ENCODE measurements at places on chromosomes 11 and 22. TPM values are rescaled to one million over a fixed set of nuclear protein-coding genes. Genes with fewer than 3 reads are reported as not detected.

GRCh38 chr11:6671991-6672390 is 11.1 kb downstream of the MRPL17 start:
- no peak for DNase-seq

- no peak for DNase-seq
Observed at GRCh38 chr11:5226732-5227310, at the start of gene HBB. TSS of gene HBB (minus strand) at chr11:5227071. CDS start at chr11:5227021, 50 bp downstream.

- no peak for DNase-seq
Observed at GRCh38 chr11:23947883-23948282, 549.0 kb upstream of the LUZP2 start.

Gene CYP2R1
- 6.8 TPM for total RNA-seq

Gene PGR
- total RNA-seq = 4.5 TPM

Data from fibroblast of villous mesenchyme (primary cell).